ENCODE measurements at places on chromosomes 2 and 18.

DNA sequence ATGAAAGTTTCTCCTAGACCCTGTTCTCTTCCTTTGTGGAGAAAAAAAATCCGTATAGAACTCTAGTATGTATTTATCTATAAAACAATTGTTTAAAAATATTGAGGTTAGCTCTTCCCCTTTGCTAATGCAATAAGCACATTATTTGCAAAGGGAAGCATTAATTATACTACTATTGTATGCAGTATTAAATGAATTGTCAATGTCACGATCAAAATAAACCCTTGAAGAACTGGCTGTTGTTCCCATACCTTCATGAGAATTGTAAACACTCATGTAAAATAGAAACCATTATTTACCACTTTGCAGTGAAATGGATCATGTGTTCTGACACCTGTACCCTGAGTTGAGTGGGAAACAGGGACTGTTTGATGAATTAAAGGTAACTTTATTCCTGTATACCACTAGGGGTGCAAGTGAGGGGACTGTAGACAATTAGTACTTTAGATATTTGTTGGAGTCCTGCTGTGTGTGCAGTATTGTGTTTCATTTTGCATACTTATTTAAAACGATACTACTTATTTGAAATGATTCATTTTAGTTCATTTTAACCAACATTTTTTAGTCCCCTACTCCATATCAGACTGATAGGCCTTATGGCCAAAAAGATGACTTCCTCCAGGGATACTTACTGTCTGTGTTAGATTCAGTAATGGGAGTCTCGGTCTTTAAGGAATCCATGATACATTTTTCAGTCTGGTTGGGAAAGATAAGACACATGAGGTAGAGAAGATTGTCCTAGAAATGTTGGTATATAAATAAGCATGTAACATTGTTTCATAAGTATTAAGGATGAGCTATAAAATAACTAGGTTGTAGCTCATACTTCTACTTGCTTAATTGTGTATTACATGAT, 7.9 kb downstream of the PKP4 start:
- DNase-seq: peak; percentile 39

DNA sequence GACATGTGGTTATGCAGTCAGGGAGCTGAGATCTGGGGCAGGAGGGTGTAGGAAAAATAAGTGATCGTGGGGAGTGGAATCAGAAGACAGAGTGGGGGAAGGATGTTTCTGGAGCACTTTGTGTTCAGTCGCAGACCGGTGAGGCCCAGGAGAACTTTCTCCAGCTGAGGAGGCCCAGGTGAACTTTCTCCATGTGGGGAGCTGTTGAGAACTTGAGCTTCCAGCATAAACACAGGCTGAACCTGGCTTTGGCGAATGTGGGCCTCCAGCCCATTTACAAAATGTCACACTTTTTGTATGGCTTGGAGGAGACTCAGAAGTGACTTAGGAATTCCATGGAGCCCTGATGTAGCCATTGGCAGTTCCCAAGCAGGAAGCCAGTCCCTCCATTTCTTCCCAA, 108.5 kb downstream of the VAPA start:
- no peak for DNase-seq

GRCh38 chr2:30264274-30264673, 32.9 kb downstream of the LBH start:
- no peak for DNase-seq

GRCh38 chr2:4175343-4175742, 472.0 kb downstream of the DCDC2C start:
- DNase-seq: no peak

GRCh38 chr2:33488715-33489540, 12.5 kb downstream of the RASGRP3 start:
- no peak for DNase-seq

GRCh38 chr18:34800381-34800780, 90.3 kb downstream of the DTNA start:
- DNase-seq: no peak

DNA sequence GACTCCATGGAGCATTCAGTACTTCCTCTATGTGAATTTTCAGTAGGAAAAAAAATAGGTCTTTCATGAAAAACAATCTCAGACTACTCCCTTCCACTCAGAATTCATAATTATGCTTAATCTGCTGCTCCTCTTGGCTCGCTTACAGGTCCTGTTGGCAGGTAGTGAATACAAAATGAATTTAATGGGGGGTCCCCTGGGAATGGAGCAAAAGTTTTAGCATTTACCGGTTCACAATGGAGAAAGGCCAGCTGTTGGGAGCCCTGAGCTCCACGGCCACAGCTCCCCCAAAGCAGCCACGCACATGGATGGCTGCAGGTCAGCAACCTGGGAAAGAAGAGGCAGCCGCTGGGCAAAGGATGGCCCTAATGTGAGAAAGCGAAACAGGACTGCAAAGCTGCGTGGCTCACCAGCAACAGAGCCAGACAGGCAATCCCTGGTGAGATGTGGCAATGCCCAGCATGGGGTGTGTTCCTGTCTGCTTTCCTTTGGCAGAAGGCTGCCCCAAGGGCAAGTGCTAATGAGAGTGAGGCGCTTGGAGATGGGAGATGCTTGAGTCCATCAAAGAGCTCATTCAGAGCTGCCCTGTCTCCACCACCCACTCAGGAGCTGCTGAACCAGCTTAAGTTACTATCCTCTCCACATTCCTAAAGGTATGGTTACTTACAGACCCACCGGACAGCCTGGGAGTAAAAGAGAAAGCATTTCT, 447.4 kb downstream of the EPHA4 start:
- DNase-seq: no peak

GRCh38 chr18:38076346-38077070, 510.9 kb upstream of the CELF4 start:
- DNase-seq: no peak

DNA sequence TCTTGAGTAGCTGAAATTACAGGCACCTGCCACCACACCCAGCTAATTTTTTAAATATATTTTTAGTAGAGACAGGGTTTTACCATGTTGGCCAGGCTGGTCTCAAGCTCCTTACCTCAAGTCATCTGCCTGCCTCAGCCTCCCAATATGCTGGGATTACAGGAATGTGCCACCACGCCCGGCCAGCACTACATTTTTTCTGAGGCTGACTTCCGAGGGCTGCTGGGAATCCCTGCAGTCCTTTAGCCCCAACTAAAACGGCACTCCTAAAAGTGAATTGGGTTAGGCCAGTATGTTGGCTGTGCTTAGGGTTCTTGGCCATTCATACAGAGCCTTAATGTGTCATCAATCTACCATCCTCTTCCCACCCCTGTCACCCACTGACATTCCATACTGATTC, 375.4 kb downstream of the DCC start:
- no peak for DNase-seq

- DNase-seq: no peak
Measured at GRCh38 chr2:136363900-136364299, 246.0 kb upstream of the CXCR4 start.

DNA sequence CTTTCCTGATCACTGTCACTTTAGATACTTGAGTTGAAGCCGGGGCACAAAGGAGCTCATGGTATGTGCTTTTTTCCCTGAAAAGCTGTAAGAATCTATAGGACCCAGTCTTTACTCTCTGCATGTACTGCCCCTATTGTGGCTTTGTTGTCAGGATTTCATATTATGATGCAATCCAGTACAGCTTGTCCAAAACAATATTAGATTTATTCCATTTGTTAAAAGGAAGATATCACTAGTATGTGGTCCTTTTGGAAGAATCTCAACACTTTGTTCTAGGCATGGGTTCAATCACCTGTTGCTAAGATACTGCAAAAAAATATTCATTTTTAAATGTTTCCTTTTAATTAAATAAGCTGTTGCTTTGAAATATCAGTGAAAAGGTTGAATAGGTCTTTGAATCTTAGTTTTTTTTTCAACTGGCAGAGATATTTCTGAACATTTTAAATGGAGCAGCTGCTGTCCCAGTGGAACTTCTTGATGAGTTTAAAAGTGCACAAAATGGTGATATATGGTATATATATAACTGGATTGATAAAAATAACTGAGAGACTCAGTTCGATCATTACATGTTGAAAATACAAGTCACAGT, 256.6 kb upstream of the NT5C1B start:
- no peak for DNase-seq

DNA sequence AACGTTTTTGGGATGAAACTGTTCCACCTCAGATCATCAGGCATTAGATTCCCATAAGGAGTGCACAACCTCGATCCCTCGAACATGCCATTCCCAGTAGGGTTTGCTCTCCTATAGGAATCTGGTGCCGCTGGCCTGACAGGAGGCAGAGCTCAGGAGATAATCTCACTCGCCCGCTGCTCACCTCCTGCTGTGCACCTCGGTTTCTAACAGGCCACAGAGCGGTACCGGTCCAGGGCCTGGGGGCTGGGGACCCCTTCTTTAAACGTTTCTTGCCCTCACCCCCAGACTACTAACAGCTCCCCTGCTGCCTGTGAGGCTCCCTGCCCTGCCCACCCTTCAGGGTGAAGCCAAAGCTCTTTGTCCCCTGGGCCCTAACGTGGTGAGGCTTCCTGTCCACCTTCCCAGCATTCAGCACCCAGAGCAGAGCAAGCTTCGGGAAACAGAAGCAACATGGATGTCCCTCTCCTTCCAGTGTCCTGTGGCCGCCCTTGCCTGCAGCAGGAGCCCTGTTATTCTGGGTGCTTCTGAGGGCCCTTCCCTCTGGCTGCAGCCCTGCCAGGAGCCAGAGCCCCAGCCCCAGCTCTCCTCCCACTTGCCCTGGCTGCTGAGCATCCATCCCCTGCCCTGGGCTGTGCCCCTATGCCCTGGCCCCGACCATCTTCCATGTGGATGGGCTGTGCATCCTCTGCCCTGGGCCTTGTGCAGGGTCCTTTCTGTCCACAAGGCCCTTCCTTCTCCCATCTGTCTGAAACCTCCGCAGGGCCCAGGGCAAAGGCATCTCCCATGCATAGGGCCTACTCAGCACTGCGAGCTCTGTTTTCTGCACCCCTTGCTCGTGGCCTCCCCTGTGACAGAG, 140.1 kb downstream of the MBP start:
- DNase-seq: no peak

GRCh38 chr2:100835006-100835659, 15.2 kb downstream of the NPAS2 start:
- no peak for DNase-seq

GRCh38 chr2:113126845-113127645, at the start of gene IL1RN:
IL1RN (plus strand) TSS chr2:113127598; CDS start chr2:113127625, 27 bp downstream.
- DNase-seq: no peak

GRCh38 chr18:5972298-5972697, 77.0 kb upstream of the TMEM200C start:
- no peak for DNase-seq

- peak; percentile 78 for DNase-seq
Measured at GRCh38 chr2:143110758-143111428, 18.3 kb upstream of the ARHGAP15 start.

GRCh38 chr18:70411876-70412435, 123.1 kb downstream of the SOCS6 start:
- DNase-seq: peak; percentile 28

DNA sequence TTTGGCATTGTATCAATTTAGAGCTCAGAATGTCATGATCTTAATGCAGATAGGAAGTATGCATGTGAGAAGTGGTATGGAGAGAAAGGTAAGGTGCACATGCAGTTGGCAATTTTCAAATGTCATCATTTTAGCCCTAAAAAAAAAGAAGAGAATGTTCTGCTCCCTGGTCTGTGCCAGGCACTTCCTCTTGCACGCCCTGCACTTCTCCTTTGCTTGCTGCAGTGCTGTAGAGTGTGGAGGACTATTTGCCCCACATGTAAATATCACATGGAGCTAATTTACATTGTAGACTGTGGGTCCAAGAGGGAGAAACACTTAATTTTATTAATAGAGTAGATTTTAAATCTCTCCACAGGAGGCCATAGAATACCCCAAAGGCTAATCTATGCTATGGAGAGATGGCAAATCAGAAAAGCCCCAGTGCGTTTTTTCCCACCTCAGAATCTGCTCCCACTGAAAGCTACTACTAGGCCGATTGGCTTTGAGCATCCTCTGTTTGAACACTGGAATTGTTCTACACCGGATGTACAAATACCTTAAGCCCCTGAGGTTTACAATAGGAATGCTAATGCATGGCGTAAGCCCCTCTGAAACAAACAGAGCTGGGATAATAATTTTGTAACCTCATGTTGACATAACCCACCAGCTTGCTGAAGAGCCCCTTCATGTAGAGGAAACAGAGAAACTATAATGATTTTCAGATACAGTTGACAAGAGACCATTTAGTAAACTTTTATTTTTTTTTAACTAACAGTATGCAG, 137.2 kb upstream of the KLHL14 start:
- no peak for DNase-seq

GRCh38 chr2:169761251-169761969, 27.8 kb downstream of the KLHL23 start:
- no peak for DNase-seq

DNA sequence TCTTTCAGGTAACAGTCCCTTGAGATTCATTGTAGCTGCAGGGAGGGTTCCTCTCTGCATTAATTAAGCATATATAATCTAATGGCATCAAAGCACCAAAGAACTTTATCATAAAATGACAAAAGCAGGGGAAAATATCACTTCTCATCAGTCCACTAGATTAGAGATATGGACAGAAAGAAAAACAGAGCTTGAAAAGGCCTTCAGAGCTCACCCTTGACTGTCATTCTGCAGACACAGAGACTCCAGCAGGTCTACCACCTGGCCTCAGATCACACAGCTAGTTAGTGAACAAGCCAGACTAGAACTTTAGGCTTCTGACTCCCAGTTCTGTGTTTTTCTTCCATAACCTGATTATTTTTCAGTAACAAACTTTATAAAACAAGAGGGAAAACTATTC, 88.5 kb downstream of the FIGN start:
- no peak for DNase-seq

- DNase-seq: no peak
Measured at GRCh38 chr18:33584548-33585430, 6.8 kb downstream of the ASXL3 start.

DNA sequence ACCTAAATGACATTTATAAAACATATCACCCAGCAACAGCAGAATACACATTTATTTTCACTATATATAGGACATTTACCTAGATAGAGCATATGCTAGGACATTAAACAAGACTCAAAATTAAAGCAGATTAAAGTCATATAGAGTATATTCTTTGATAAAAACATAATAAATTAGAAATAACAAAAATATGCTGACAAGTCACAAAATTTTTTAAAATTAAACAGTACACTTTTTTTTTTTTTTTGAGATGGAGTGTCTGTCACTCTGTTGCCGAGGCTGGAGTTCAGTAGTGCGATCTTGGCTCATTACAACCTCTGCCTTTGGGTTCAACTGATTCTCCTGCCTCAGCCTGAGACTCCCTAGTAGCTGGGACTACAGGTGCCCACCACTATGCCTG, 758.9 kb upstream of the NRXN1 start:
- DNase-seq: no peak

DNA sequence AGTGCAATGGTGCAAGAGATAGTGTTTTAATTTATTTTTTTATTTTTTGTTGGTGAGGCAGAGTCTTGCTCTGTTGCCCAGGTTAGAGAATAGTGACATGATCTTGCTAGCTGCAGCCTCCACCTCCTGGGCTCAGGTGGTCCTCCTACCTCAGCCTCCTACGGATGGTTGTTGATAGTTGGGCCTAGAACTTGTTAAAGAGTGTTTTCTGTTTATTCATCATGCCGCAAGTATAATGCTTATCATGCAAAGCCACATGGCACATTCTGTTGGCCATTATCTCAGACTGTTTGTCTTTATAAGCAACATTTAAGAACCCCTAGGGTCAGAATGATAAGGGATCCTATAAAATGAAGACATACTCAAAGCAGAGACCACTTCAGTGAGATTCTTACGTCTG, 1.7 kb downstream of the UGGT1 start:
- DNase-seq: no peak
